Sigmoid colon (tissue), 7 donors: ENCODE measurements at places on chromosomes 11 and 22. TPM values are rescaled to one million over a fixed set of nuclear protein-coding genes. Genes with fewer than 3 reads are reported as not detected.
A peak's percentile ranks its signal among the peaks of the same experiment; 100 is the strongest.

HIC2 gene
- total RNA-seq, result 2.1 TPM

CARD16 gene
- 5.1 TPM for total RNA-seq

DNA sequence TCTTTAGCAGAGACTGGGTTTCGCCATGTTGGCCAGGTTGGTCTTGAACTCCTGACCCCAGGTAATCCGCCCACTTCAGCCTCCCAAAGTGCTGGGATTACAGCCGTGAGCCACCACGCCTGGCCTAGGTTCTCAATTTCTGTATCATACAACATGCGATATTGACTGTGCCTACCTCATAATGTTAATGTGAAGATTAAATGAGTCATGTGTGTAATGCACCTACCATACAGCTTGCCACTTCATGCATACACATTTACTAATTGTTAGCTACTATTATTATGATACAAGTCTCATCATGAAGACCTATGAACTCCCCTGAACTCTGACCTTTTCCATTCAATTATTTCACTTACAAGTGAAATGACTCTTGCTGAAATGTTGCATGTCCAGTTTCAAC lies 25.7 kb downstream of the AGBL2 start:
- no peaks in the 10 kb centered on the region for H3K27me3 ChIP-seq
- H3K27ac ChIP-seq, result no peak overlapping the region
- H3K4me3 ChIP-seq, result no peak overlapping the region
- H3K4me1 ChIP-seq, result no peaks in the 10 kb centered on the region
- no peak for DNase-seq
- H3K36me3 ChIP-seq, result no peaks in the 10 kb centered on the region

TRPC6 gene
- 14.3 TPM for total RNA-seq

DNA sequence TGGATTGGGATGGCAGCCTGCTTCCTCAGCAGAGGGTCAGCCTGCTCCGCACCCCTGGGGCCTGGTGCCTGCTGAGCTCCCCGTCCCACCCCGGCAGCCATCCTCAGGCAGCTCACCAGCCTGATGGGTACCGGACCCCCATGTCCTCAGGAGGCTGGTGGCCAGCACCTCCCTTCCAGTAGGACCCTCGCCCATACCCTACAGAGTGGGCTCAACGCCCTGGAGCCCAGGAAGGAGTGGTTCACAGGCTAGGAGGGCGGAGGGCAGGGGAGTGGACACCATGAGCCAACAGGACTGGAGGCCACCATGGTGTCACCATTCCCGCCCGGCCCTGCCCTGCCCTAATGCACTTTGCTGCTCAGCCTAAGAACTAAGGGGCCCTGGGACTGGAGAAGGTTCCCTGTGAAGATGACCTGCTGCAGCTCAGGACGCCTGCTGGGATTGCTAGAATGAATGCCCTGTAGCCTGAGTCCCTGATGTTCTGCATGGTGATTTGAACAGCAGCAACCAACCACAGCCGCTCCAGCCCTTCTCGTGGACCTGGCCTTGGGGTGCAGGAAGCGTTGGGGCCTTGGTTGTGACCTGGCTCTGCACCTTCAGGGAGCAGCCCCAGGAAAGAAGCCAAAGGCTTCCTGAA lies 1080.8 kb downstream of the BRD1 start:
- DNase-seq, result peak; percentile 38
- H3K36me3 ChIP-seq, result no peaks in the 10 kb centered on the region
- H3K4me3 ChIP-seq, result no peak overlapping the region
- H3K27me3 ChIP-seq, result no peaks in the 10 kb centered on the region

GRCh38 chr11:19580646-19581045 lies 132.0 kb upstream of the NAV2 start:
- no peak for DNase-seq
- peaks cover 46% of the 10 kb centered on the region for H3K4me1 ChIP-seq
- H3K4me3 ChIP-seq, result no peak overlapping the region
- H3K27ac ChIP-seq, result peak overlapping the region; percentile 92

- H3K27me3 ChIP-seq, result no peaks in the 10 kb centered on the region
- H3K4me1 ChIP-seq, result peaks cover 14% of the 10 kb centered on the region
- no peak overlapping the region for H3K27ac ChIP-seq
- DNase-seq, result no peak
- H3K4me3 ChIP-seq, result no peak overlapping the region
These were observed 72.5 kb upstream of the MYO18B start for GRCh38 chr22:25669253-25670069.
